ENCODE measurements at places on chromosomes 3 and 15.

DNA sequence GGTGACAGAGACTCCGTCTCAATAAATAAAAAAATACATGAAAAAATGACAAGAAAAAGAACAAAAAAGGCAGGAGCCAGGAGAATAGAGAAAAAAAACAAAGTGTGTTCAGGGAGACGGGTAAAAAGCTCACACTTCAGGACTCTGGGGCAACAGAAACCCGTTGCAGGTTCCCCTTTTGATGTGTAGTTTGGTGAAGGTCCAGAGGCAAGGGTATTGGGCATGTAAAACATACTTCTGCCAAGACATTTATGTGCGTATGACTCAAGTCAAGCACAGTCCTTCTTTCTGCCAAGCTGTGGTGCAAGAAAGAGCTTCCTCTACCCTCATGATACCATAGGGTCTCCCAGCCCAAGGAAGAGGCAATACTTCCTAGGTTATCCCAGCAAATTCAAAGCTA lies 33.4 kb upstream of the STRIT1 start:
- DNase-seq, result no peak

DNA sequence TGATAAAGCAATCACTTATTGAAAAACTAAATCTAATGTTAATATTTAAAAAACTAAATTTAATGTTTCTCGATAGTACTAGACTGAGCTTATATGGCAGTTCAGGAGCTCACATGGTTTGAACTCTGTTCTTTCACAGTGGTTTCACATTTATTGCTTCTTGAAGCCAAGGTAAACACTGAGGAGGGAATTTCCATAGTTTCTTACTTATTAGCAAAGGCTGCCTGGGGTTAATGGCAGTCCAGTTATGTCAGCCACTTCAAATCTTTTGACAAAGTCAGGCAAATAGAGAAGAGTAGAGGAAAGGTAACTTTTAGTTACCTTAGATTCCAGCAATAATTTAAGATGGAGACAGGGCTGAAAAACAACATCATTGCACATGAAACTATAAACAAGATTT lies 831.5 kb downstream of the ROBO2 start:
- DNase-seq, result no peak

GRCh38 chr3:123914829-123915228 lies 30.7 kb upstream of the MYLK start:
- no peak for DNase-seq

DNA sequence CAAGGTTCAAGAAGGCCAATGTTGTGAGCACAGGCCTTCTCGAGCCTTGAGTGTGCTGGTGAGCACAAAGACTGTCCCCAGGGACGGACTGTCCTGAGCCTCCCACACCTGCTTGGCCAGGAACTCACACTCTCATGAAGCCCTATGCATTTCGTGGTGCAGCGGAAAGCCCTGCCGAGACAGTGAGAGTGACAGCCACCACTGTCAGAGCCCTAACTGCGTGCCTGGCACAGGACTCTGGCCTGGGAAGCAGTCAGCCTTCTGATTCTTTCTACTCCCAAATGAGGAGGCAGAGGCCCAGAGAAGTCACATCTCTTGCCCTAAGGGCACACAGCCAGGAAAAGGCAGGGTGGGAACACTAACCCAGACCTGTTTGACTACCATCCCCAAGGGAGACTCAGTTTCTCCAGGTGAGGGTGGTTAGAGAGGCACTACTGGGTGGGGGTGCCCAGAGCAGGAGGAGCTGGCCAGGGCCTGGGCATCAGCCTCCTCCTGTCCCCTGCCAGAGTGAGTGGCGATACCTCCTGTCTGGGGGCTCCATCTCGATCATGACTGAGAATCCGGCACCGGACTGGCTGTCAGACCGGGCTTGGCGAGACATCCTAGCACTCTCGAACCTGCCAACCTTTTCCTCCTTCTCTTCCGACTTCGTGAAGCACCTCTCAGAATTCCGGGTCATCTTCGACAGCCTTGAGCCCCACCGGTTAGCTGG lies 50.8 kb downstream of the SEMA3G start:
- DNase-seq, result no peak

- DNase-seq, result no peak
These were observed 52.1 kb downstream of the ITGA11 start for GRCh38 chr15:68379759-68380290.

GRCh38 chr3:12198301-12198700 lies 39.6 kb upstream of the TIMP4 start:
- DNase-seq, result peak; percentile 70

- DNase-seq, result no peak
These were observed 664 bp upstream of the LARP6 start for GRCh38 chr15:70854666-70854976.

DNA sequence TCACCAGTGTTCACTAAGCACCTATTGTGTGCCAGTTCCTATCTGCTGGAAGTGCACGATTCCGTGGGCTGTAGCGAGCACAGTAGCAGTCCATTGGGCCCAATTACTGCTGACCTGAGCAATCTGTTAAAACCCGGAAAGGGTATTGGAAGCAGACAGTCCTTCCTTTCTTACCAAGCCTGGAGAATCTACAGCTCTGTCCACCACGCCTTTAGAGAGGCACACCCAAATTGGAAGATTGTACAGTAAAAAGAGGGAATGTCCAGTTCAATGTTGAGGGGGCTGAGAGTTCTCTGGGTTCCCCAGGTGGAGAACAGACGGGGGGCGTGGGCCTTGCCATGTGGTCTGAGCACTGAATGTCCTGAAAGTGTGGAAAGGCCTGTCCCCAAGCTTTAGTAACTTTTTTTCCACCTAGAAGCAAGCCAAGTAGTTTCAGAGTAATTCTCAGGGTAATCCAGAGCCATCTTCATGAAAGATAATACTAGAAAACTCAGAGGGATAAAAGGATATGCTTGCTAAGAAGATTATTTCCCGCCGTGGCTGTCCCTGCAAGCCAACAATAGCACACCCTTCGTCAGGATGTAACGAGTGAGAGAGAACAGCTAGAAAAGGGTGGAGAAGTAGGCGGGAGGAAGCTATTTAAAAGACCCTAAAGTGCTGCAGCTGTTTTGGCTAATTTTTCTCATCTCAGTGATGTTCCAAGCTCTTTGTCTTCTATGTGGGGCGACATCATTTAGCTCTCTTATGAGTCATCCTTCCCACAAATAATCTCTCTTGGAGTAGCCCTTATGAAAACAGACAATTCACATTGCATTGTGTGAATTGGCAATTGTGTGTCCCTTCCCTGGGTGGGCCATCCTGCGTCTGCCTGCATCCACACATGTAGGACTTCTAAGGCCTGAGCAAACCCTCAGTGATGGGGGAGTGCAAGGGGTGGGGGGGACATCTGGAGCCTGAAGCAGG lies 181.0 kb downstream of the ATG7 start:
- peak; percentile 62 for DNase-seq

- peak; percentile 77 for DNase-seq
These were observed 161.9 kb downstream of the FNDC3B start for GRCh38 chr3:172201136-172201869.

GRCh38 chr3:189304465-189305351 lies 132.9 kb downstream of the TPRG1 start:
- no peak for DNase-seq

GRCh38 chr3:119205209-119205608 lies 31.8 kb downstream of the UPK1B start:
- DNase-seq, result no peak

DNA sequence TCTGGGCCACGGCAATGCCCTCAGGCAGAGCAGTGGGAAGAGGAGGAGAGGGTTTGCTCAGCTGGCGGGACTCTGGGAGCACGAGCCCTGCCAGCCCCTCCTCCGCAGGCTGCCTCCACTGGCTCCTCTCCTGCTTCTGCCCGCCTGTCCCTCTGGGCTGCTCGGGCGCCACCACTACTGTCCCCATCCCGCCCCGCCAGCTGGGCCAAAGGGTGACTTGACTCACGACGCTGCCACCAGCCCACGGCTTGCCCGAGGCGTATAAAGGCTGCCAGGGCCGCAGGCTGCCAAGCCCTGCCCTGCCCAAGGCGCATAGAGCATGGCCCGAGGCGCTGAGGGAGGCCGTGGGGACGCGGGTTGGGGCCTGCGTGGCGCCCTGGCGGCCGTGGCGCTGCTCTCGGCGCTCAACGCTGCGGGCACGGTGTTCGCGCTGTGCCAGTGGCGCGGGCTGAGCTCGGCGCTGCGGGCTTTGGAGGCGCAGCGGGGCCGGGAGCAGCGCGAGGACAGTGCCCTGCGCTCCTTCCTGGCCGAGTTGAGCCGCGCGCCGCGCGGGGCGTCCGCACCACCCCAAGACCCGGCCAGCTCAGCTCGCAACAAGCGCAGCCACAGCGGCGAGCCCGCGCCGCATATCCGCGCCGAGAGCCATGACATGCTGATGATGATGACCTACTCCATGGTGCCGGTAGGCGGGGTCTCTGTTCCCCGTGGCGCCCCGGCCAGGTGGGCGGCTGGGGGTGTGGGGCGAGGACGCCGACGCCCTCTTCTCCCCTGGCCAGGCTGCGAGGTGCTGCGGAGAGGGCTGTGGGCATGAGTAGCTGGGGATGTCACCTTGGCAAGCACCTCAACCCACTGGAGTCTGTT lies at the start of gene GLDN:
TSS of gene GLDN (plus strand) at position 290 of the 861 bp plus-strand sequence. CDS start at position 320, 30 bp downstream.
- DNase-seq, result no peak

DNA sequence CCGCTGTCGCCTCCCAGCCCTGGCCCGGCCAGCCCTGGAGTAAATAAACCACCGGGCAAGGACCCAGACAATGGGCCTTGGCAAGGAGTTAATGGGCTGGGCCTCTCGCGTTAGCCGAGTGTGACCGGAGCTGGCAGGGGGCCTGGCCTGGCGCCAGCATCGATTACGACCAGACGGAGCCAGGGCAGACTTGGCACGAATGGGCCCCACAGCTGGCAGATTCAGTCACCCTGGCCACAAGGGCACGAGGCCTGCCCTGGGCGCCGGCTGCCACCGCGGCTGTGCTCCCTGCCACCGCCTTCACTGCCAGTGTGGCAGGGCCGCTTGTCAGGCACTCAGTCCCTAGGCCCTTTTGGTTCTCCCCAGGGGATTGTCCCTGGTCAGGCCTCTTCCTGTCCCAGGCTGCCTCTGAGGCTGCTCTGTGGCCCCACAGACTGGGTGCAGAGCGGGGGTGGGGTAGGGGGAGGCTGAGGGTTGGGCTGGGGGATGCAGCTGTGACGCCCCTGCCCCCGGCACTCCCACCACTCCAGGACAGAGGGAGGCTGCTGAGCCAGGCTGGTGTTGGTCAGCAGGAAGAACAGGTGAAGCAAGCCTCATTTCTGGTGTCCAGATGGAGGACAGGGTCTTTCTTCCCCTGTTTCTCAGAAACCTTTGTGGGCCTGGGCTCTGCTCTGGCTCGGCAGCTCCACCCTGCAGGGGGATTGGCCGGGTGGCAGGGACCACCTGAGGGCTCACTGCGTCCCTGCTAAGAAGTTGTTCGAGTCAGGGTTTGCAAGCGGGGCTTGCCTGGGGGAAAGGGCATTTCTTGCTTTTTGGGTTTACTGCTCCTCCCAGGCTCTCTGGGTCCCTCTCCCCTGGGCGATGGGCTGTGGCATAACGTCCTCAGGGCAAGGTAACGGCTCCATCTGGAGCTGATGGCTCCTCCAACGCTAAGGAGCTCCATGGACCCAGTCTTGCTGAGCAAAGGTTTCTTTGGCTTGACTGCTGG lies 30.5 kb upstream of the SRP14 start:
- no peak for DNase-seq

DNA sequence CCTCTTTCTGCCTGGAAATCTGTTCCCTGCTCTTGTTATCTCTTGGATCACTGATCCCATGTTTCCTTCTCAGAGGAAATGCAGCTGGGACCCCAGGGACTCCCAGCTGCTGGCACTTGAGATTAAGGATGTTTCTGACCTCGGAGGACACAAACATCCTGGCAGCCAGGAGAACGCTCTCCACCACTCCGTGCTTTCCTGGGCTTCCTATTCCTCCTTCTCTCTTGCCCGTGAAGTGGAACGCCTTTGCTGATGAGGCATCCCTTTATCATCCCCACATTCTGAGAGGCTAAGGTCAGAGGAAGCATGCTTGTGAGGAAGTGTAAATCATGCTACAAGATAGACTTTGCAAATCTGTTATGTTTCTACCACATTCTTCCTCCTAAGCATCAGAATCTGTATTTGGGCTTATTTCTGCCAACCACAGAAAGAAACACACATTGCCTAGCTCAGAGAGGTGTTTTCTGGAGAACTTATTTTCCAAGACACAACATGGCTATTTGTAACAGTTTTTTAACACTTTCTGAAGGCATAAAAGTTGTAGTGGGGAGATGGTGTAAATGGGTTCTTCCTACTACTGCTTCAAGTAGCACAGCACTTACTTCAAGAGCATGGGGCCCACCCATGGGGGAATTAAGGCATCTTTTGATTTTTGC lies 25.6 kb upstream of the LDHAL6B start:
- no peak for DNase-seq

DNA sequence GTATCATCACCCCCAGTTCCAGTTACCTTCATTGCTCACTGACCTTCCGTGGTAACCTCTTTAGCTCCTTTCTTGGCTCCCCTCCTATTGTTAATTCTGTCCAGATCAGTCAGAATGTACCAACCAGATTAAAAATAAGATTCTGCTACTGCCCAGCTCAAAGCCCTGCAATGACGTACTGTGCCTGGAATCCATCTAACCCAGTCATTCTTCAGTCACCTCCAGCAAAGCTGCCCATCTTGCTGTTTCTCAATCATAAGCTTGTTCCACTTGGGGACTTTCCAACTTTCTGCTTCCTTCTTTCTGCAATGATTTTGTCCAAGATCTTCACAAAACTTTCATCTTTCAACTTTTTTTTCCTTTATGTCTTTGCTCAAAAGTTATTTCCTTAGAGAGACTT lies 512.0 kb upstream of the ZNF385D start:
- DNase-seq, result peak; percentile 15

DNA sequence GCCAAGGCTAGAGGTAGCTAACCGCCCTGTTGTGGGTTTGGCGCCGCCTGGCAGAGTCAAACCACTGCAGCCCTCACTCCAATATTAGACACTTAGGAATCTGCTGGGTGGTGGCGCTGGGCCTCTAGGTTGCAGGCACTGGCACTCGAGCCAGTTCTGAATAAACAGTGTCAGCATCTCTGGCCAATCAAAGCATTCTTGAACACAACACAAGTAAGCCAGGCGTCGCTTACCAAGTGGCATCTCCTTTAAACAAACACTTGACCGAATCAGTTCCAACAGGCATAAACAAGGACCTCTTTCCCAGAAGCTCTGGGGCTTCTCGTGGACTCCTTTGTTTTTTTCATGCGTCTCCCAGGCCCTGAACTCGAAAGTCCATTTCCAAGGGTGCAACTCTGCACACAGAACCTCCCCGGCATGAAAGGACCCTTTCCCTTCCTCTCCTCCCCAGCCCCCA lies 82.3 kb downstream of the LRIG1 start:
- DNase-seq, result no peak

- DNase-seq, result no peak
These were observed 103.7 kb downstream of the AQP9 start for GRCh38 chr15:58241872-58242271.
